IMR-90 (cell line): ENCODE measurements at places on chromosomes 4 and X.
A peak's percentile ranks its signal among the peaks of the same experiment; 100 is the strongest.

DNA sequence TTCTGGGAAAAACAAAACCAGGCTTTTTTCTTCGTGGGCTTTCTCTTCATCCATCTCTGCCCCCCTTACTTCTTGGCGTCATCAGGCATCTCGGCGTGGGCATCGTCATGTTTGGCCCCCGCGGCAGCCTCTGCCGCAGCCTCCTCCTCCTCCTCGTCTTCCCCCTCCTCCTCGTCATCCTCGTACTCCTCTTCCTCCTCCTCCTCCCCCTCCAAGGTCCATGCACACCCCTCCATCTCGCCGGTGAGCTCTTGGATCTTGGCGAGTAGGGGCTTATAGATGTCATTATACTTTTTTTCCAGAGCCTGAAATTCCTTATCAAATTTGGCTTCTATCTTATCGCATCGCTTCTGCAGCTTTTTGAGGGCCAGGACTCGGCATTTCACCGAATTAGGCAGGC lies 488 bp downstream of the NAP1L5 start:
- peak; percentile 52 for DNase-seq

DNA sequence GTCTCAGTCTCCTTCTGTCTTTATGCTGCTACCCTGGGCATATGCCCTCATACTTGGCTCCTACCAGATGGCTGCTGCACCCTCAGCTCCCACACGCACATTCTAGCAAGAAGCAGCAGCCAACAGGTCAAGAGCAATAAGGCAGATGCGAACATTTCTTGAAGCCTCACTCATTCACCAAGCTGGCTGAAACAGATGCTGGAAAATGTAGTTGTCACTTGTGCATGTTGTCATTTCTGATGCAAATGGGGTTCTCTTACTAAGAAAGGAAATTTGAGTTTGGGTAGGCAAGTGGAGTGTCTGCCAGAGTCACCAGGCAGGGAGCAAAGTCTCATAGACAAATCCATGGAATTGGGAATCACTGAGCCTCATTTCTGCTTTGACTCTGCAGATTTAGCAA lies 57.4 kb upstream of the SORBS2 start:
- DNase-seq = no peak

DNA sequence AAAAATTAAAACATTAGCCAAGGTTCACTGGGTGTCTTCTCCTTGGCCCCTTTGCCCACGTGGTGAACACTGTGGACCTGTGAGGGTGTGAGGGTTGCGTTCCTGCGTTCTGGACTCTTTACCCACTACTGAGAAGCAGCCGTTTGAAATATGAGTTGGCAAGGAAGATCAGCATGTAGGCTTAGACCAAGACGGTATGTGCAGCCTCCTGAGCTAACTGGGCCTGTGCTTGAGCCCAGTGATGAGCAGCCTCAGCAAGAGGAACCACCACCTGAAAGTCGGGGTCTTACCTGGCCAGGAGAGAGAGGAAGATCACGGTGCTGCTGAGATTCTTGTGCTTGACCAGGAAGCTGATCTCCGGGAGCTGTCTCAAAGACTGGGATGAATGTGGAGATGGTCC lies 19.5 kb downstream of the RGS12 start:
- DNase-seq = no peak

DNA sequence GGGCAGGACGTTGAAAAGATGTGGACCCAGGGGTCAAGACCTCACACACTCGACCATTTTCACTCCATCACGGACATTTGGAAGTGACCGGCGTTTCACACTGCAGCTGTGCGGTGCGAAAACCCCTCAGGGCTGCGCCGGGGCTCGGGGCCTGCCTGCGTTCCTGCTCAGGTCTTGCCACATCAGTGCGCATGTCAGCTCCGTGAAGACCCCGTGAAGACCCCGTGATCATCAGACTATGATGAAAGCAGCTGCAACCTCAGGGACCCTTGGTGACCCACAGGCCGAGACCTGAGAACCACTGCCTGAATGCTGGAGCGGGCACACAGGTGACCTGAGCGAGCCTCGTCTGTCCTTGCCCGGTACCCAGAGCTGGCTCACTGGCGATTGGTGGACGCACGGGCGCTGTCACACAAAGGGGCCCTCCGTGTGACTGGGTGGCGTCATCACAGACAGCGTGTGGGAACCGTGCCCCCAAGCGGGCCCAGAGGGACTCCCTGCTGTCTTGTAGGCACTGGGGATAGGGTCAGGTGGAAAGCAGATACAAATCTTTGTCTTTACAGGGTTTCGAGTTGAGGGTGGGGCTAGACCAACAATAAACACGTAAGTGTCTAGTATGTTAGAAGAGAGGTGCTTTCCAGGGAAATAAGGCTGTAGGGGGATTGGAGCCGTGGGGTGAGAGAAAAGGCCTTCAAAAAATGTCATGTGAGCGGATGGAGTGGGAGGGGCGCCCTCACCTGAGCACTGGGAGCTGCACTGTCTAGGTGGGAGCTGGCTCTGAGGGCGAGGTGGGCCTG lies 12.7 kb downstream of the MSANTD1 start:
- DNase-seq = no peak

DNA sequence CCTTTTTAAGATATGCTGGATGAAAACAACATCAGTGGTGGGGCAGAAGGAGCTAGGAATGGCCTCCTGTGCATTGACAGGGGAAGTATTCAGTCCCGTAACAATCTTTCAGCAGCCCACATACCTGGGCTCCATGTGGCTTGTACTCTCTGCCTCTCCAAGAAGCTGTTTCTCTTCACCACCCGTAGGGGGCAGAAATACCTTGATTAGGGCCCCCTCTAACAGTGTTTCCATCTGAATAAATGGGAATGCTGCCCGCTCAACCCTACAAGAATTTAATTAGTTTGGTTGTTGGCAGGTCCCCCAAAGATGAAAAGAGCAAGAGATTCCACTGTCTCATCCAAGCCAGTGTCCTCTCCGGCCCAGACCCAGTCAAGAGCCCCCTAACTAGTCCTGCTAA lies 155.2 kb downstream of the SMIM20 start:
- peak; percentile 47 for DNase-seq

DNA sequence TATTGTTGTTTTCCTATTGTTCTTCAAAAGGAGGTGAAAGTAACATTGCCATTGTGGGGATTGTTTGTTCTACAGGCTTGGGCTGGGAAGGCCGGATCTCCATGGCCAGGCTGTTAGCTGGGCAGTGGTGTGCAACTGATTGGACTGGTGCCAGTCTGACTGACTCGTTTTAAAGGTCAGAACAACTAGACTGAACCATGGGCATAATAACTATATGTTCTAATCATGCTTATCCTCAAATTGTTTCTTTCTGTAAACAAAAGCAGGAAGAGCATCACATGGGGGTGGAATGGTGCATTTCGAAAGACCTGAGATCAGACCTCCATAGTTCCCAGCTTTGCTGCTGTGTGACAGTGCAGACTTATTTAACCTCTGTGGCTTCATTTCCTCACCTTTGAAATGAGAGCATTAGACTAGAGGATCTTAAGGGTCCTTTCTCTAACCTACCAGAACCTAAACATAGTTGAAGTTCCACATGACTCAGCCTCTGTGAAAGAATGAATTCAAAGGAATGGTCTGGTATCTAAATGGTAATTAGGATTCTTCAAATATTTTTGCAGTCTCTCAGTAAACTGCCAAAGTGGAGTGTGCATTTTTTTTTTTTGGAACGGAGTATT lies 66.7 kb upstream of the PGRMC2 start:
- peak; percentile 97 for DNase-seq

DNA sequence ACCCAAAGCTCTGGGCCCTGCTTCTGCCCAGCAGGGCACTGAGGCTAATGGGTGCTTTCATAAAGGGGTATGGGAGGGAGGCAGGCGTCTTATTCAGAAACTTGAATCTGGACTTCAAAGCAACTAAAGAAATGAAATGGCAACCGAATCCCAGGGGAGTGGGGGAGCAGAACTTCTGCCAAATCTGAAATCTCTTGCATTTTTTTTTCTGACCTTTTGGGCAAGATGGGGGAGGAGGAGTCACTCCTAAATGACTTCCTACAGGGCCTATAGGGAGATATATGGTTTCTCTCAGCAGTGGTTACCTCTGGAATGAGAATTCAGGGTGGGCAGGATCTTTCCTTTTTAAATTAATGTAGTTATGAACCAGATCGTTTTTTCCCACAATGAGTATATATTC lies 30.6 kb upstream of the KIAA1210 start:
- no peak for DNase-seq

- DNase-seq = no peak
Measured at GRCh38 chrX:27057883-27058282, 405.3 kb downstream of the PPP4R3C start.

DNA sequence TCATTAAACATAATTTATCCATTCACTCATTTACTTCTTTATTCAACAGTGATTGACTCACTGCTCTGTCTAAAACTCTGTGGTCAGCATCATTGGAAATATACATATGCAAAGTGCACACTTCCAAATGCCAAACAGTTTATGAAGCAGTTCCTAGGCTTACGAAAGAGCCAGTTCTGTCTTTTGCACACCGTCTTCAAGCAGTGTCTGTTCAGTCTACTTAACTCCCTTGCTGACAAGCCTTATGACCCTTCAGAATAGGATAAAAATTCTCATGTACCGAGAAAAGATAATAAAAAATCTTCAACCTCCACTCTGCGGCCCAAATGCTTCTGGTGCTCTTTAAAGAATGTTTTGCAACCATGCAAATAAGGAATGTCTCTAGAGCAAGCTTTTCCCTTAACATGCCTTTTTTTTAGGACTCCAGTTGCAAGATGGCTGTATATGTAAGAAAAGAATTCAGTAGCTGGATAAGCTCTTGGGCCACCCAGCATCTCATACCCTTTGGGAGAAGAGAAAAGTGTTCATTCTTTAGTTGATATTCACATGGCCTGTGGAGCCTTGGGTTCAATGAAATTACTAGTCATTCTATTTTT lies 1037.0 kb upstream of the SLIT2 start:
- DNase-seq = peak; percentile 10
